ENCODE measurements at places on chromosomes 12 and 14.

- DNase-seq, result no peak
Measured at GRCh38 chr14:59316151-59316830, 127.8 kb downstream of the DAAM1 start.

- no peak for DNase-seq
Measured at GRCh38 chr12:77070382-77070781, 5.0 kb upstream of the E2F7 start.

GRCh38 chr14:54591461-54591860, 24.5 kb downstream of the SAMD4A start:
- no peak for DNase-seq

GRCh38 chr12:113359133-113359938, 949 bp downstream of the PLBD2 start:
- peak; percentile 50 for DNase-seq

GRCh38 chr12:101216810-101217209, 6.8 kb upstream of the SLC5A8 start:
- DNase-seq, result no peak

DNA sequence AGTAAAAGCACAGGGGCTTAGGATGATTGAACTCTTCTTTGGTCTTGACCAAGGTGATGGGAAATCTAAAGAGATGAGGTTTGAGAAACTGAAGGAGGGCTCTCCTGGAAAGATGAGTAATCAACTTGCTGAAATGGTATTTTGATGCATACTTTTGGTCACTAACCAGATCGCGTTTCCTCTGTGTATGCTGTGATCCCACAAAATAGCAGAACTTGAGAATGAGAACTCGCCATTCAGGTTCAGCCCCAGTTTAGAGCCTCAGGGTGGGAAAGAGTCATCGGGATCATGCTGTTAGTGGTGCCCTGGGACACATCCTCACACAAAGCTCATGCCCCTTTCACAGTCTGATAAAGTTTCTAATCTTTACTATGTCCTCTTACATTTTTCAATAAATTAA, 488.8 kb downstream of the ETNK1 start:
- no peak for DNase-seq

GRCh38 chr14:104887623-104888488, 22.8 kb downstream of the CEP170B start:
- DNase-seq, result no peak
